Fibroblast of gingiva (primary cell): ENCODE measurements at places on chromosomes 2 and 18.

DNA sequence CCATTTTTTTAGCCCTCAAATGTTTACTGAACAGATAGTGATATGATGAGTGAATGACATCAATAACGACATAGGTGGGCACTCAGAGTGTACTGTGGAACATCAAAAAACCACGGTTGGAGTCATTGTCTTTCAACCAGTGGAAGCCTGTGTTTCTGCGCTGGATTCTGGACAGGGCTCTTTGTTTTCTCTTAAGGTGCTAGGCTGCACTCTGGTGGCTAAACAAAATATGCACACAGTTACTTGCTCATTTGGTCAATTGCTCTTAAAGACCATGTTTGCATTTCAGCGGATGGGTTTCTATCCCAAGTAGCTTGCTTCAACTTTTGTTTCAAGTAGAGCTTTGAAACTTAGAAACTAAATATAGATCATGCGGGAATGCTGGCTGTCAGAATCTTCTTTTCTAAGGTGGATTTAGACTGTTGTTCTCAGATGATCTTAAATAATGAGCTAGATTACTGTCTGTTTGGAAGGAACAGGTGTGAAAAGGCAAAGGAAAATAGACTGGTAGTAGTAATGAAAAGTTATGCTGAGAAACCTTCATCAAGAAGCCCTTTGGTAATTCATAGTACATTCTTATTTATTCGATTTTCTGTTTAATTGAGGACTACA lies 48.5 kb upstream of the LYPD6B start:
- DNase-seq, result peak; percentile 76

- DNase-seq, result no peak
These were observed 91.4 kb downstream of the RPRM start for GRCh38 chr2:153387203-153387602.

GRCh38 chr2:167732326-167732725 lies 515.1 kb downstream of the STK39 start:
- DNase-seq, result no peak

DNA sequence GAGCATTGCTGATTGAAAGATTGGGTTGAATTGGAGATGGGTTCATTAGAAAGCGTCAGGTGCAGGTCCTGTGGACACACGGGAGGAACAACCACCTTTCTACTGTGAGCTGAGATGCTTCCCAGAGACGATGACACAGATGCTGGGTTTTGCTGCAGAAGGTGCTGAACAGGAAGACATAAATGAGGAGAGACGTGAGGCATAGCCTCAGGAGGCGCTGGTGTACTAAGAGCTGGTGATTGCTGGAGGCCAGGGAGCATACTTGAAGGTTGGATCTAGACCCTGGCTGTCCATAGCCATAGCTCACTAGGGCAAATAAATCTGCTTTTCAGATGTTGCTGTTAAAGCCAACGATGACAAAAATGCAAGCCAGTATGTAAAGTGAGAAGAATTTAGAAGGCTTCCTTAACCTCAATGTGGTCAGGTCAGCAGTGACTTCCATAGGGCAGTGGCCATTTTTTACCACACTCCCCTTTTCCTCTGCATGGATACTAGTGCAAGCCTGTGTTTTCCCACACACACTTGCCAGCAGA lies 153.7 kb downstream of the SOX11 start:
- no peak for DNase-seq

- no peak for DNase-seq
These were observed 11.8 kb upstream of the DUSP2 start for GRCh38 chr2:96156926-96157648.
